Osteocyte (in vitro differentiated cells): ENCODE measurements at places on chromosomes 1 and 21.
A peak's percentile ranks its signal among the peaks of the same experiment; 100 is the strongest.

- peaks cover 8% of the 10 kb centered on the region for H3K36me3 ChIP-seq
- no peak for DNase-seq
- no peak overlapping the region for H3K4me3 ChIP-seq
These were observed 37.5 kb downstream of the CAMTA1 start for GRCh38 chr1:6822530-6823359.

GRCh38 chr1:199545780-199546179, 481.7 kb upstream of the NR5A2 start:
- no peaks in the 10 kb centered on the region for H3K36me3 ChIP-seq
- peaks cover under 1% of the 10 kb centered on the region for H3K4me1 ChIP-seq
- H3K27ac ChIP-seq = no peak overlapping the region
- H3K4me3 ChIP-seq = no peak overlapping the region
- H3K27me3 ChIP-seq = no peaks in the 10 kb centered on the region

GRCh38 chr21:45302082-45303061, 14.7 kb upstream of the POFUT2 start:
- H3K36me3 ChIP-seq = peaks cover 4% of the 10 kb centered on the region
- no peak for DNase-seq
- H3K4me1 ChIP-seq = peaks cover 66% of the 10 kb centered on the region
- no peak overlapping the region for H3K27ac ChIP-seq

DNA sequence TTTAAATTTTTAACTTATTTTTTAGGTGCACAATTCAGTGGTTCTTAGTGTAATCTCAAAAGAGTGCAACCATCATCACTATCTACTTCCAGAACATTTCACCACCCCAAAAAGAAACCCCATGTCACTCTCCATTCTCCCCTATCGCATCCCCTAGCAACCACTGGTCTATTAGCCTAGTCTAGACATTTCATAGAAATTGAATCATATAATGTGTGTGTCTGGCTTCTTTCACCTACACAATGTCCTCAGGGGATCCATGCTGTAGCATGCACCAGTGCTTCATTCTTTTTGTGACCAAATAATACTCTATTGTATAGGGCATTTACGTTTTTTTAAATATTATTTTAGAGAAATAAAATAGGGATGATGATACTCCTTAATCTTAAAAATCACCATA, 64.7 kb downstream of the JAK1 start:
- H3K4me3 ChIP-seq = no peak overlapping the region
- no peak for DNase-seq
- H3K4me1 ChIP-seq = peaks cover 32% of the 10 kb centered on the region

DNA sequence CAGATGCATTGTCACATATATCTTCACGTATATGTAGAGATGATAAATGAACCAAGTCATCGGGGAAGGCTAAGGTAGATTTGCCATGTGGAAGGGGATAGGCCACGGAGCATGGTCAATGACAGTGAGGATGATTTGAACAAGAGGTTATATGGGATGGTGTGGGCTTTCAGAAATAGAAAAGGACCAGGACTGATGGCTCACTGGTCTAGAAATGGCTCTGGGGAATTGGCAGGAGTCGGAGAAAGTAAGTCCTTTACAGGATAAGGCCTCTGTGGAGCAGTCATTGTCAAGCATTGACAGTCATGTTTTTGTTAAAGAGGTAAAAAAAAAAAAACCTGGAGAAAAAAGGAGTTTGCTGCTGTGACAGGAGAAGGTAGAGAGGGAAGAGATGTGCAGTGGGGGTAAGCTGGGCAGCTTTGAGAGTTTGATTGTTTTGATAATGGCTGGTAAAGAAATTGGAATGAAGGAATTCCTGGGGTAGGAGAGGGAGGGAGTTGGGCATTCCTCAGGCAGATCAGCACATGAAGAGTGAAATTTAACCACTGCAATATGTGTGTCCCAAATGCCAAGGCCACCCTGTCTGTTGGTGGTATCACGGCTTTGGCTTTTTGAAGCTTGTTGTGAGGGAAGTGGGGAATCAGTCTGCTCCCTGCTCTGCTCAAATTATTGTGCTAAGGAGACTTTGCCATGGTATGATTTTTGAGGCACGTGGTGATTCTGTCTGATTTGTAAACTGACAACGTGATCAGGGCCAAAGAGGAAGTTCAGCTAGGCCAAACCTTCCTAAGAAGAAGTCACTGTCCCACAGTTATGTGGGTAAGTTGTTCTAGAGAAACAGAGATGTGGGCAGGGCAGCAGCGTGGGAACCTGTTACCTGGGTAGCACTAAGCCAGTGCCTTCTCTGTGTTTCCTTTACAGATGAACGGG, 26.0 kb downstream of the MACF1 start:
- no peaks in the 10 kb centered on the region for H3K27me3 ChIP-seq
- H3K4me3 ChIP-seq = no peak overlapping the region
- DNase-seq = no peak
- H3K4me1 ChIP-seq = peaks cover 25% of the 10 kb centered on the region
- no peaks in the 10 kb centered on the region for H3K36me3 ChIP-seq

DNA sequence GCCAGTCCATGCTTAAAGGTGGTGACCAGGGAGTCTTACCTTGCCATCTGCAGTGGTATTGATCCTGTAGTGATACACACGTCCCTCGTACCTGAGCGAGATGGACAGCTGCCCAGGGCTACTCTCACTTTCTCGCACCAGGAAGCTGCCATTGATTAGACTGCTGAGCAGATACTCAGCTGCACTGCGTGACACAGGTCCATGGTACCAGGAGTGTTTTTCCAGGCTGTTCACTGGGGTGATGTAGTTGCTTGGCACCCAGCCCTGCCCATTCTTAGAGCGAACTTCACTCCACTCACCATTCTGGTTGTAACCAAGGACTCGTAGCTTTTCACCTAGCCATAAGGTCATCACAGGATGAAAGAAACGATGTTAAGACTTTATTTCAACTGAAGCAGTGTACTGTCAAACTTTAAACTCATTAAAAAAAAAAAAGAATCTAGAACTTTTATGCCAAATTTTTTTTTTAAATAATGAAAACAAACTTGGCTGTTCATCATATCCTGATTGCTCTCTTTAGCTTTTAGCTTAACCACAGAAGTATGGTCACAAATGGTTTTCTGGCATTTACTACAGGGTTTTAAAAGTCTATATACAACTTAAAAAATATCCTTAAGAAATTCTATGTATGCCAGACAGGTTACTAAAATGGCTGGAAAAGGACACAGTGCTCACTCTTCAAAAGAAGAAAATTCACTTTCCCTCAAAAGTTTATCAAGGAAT, 44.6 kb downstream of the TOR3A start:
- H3K36me3 ChIP-seq = peaks cover 14% of the 10 kb centered on the region
- DNase-seq = no peak
- H3K4me3 ChIP-seq = no peak overlapping the region
- peaks cover 30% of the 10 kb centered on the region for H3K4me1 ChIP-seq
- no peaks in the 10 kb centered on the region for H3K27me3 ChIP-seq
- H3K27ac ChIP-seq = peak overlapping the region; percentile 63
